Mesothelial cell of epicardium (in vitro differentiated cells): ENCODE measurements at places on chromosomes 7 and 10.

GRCh38 chr7:18806177-18806576 is 310.6 kb downstream of the HDAC9 start:
- DNase-seq, result no peak
- H3K36me3 ChIP-seq, result peaks cover 5% of the 10 kb centered on the region
- H3K27me3 ChIP-seq, result no peaks in the 10 kb centered on the region
- no peak overlapping the region for H3K27ac ChIP-seq

DNA sequence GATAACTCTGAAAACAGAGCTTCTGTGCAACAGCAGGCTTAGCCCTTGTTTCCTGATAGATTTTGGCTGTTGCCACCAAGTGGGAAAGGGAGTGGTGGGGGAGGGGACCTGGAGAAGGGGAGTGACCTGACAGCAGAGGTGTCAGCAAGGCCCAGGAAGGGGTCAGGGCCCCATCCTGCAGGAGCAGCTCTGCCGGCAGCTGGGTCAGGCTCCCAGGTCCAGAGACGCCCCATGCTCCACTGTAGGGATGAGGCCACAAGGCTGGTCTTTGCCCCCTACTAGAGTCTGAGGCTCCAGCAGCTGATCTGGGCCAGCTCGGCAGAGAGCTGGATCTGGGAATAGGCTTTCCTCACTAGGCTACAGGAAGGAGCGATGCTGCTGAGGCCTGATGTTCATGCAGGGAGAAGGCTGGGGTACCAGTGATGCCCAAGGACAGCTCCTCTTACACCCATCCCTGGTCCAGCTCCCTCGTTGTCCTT is 44.0 kb upstream of the ZMIZ1 start:
- no peak overlapping the region for H3K4me3 ChIP-seq
- no peak overlapping the region for H3K27ac ChIP-seq
- no peaks in the 10 kb centered on the region for H3K27me3 ChIP-seq
- no peak for DNase-seq

DNA sequence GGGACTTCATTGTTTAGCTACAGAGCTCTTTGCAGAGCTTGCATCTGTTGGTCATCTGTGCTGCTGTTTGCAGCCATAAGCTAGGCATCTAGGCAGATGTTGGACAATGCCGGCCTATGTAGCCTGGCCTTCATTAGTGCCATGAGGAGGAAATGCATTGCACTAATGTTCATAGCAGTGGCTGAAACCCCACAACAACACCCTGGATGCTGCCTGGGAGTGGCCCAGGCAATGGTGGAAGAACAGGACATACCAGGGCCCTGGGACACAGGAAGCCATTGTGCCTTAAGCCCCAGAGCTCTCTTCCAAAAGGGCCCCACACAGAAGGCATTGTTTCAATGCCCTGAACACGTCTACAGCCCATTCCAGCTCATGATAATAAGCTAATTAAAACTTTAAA is 131.5 kb upstream of the LYZL1 start:
- no peak overlapping the region for H3K27ac ChIP-seq
- H3K4me3 ChIP-seq, result no peak overlapping the region

GRCh38 chr7:158453663-158454062 is 134.0 kb downstream of the PTPRN2 start:
- peaks cover 8% of the 10 kb centered on the region for H3K27me3 ChIP-seq
- no peak overlapping the region for H3K27ac ChIP-seq
- H3K36me3 ChIP-seq, result no peaks in the 10 kb centered on the region
- H3K4me3 ChIP-seq, result no peak overlapping the region
- no peaks in the 10 kb centered on the region for H3K4me1 ChIP-seq

DNA sequence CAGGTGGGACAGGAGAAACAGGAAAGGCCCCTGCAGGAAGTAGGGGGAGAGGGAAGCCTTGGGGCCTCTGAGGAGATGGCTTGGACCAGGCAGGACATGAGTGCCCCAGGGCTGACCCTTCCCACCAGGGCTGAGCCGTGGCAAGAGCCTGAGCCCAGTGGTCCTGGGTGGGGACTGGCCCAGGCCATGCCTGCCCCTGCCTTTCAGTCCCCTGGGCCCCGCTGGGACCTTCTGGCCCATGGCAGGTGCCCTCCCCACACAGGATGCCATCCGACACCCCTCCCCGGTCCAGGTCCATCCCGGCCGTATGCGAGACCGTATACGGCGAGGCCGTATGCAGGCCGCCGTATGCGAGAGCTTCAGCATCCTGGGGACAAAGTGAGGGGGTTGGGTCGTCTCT is 2.0 kb downstream of the GRIFIN start:
- H3K4me3 ChIP-seq, result no peak overlapping the region
- H3K4me1 ChIP-seq, result no peaks in the 10 kb centered on the region
- H3K27ac ChIP-seq, result no peak overlapping the region
- H3K27me3 ChIP-seq, result no peaks in the 10 kb centered on the region
- DNase-seq, result no peak

DNA sequence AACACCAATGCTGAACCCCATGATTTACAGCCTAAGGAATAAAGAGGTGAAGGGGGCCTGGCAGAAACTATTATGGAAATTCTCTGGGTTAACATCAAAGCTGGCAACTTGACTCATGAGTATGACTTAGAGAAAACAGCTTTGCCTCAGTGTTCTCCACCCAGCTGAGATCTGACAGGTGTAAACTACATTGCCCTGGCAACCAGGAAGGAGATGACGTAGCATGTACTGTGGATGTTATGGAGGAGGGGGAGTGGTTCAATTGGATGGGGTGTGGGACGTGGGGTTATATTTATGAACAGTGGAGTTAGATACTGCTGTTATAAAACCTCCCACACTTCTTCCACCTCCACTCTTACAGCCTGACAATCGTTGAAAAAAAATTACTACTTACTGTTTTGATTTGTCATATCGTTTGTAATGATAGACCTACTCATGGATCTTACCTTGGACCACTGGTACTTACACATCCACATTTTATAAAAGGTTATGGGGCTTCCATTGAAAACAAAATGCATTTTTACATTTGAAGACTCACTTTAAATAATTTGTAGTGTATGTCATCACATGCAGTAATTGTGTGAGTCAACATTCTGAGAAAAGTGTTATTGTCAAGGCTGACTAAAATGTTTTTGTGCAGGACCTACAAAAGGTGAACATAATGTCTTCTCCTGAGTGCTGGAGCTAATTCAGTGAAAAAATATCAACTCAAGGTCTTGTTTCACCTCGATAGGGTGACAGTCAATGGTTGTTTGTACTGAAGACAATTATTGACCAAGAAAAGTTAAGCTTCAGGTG is 6.4 kb downstream of the OR2F1 start:
- H3K36me3 ChIP-seq, result no peaks in the 10 kb centered on the region
- DNase-seq, result no peak
- H3K27me3 ChIP-seq, result peaks cover 21% of the 10 kb centered on the region

DNA sequence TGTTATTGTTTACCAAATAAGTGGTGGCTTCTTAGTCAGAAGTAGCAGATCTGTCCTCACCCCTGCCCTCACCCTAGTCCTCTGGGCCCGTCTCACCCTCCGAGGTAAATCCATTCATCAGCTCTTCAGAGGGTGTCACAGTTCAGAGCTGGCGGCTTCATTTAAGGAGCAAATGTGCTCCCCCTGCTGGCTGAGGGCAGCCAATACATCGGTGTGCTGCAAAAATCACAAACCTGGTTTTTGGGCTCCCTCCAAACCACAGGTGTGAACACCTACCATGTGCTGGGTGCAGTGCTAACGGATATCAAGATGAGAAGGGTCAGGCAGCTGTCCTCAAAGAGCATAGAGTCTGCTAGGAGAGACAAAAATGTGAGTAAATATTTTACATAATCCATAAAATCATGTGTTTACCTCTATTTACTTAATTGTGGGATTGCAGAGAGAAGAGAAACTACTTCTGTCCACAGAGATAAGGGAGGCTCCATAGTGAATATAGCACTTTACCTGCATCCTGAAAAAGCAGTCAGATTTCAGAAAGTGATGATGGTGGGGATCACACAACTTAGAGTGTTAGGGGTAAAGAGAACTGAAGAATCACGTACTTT is 15.5 kb upstream of the CRTAC1 start:
- H3K4me3 ChIP-seq, result no peak overlapping the region
- no peaks in the 10 kb centered on the region for H3K36me3 ChIP-seq
- H3K27ac ChIP-seq, result no peak overlapping the region
- no peaks in the 10 kb centered on the region for H3K4me1 ChIP-seq
- DNase-seq, result peak; percentile 32

DNA sequence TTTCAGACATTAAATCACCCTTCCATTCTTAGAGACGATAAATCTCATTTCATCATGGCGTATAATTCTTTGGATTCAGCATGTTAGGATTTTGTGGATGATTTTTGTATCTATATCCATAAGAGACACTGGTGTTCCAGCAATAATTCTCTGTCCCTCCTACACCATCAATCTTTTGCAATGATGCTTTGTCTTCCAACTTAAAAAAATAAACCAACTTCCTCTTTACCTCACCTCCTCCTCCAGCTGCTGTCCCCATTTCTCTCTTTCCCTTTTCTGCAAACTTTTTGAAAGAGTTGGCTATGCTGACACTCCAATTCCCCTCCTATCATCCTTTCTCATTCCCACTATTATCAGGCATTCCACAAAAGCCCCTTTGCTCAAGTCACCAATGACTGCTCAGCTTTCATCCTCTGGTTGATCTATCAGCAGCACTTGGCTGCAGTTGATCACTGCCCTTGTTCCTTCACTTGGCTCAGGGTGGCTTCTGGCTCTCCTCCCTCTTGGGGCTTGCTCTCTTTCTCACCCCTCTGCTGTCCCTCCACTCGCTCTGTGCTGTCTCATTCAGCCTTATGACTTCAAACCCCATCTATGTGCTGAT is 130.0 kb downstream of the ARHGAP22 start:
- H3K36me3 ChIP-seq, result no peaks in the 10 kb centered on the region
- no peak for DNase-seq
- no peaks in the 10 kb centered on the region for H3K27me3 ChIP-seq
- no peak overlapping the region for H3K4me3 ChIP-seq
- H3K4me1 ChIP-seq, result peaks cover 36% of the 10 kb centered on the region

DNA sequence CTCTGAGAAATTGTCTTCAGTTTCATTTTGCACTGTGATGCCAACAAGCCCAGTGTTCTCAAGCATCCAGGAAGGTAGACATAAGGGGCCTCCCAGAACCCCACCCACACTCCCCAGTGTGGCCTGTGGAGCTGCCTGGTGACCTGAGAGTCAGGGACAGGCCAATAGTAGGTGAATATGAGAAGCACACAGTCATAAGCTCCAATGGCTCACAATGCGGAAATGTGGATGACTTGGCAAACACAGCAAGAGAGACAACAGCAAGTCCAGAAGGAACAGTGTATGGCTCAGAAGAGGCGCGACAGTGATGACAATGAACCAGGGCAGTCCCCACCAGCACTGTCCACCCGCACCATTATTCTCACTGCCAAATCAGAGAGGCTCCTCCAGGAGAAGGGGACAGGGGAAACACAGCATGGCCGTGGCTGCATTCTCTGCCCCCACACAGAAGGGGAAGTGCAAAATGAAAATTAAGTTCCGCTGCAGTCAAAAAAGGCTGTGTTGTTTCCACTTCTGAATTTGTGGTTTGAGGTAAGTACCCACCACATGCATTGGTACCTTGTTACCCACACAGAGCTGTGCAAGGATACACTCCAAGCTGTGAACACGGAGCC is 419.8 kb downstream of the GRID1 start:
- H3K4me3 ChIP-seq, result no peak overlapping the region
- peaks cover 23% of the 10 kb centered on the region for H3K27me3 ChIP-seq

DNA sequence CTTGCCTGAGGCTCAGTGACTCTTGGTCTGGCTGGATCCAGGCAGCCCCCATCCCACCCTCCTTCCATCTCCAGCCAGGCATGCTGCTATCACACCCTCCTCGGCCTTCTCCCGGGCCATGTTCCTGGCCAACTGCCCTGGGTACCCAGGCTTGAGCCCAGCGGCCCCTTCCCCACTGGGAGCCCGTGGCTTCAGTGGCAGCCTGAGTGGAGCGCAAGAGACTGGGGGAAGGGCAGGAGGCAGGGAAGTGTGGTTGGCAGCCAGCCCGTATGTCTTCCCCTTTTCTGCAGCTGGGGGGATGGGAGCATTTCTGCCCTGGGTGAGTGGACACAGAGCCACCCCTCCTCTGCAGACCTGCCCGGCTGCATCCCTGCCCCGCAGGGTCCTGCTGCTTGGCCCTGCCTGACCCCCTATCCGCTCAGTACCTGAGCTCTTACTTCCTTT is 148.5 kb downstream of the ARHGAP22 start:
- H3K27me3 ChIP-seq, result no peaks in the 10 kb centered on the region
- peaks cover 42% of the 10 kb centered on the region for H3K4me1 ChIP-seq
- no peaks in the 10 kb centered on the region for H3K36me3 ChIP-seq
- H3K4me3 ChIP-seq, result no peak overlapping the region
